ENCODE measurements at places on chromosomes 1 and 21.
A peak's percentile ranks its signal among the peaks of the same experiment; 100 is the strongest.

DNA sequence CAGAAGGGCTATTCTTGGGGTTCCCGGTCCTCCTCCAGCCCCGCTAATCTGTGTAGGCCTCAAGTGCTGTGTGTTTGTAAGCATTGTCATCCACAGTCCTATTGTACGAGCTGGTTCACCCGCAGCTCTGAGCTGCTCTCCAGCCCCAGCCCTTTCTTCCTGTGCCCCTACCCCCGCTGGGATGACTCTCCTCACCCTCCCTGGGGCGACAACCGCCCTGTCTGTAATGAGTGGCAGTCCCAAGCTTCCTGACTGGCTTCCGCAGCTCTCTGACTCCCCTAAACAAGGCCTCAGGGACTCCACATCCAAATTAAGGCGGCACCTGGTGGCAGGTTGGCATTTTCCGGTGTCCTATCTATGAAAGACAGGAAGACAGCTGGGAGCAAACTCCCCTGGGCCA lies 45.8 kb downstream of the TFF3 start:
- DNase-seq = no peak

GRCh38 chr21:24899138-24899537 lies 708.1 kb downstream of the MRPL39 start:
- no peak for DNase-seq

GRCh38 chr1:215054266-215054665 lies 28.3 kb upstream of the KCNK2 start:
- DNase-seq = no peak

DNA sequence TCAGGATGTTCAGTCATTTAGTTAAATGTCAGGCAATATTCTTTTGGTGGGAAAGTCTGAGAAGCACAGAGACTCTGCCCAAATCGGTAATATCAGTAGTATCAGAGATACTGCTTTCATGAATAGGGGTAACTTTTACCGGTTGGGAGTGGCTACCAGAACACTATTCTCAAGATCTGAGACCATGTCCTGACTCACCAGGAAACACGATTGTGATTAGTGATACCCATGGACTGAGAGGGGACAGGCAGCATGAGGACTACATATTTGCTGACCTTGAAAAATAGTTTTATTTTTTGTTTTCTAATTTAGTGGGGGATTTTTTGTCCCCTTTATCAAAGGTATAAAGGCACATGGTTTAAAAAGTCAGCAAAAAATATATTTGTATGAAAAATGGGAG lies 76.0 kb upstream of the NEK2 start:
- DNase-seq = no peak

GRCh38 chr1:235213752-235214151 lies 52.7 kb upstream of the RBM34 start:
- no peak for DNase-seq

DNA sequence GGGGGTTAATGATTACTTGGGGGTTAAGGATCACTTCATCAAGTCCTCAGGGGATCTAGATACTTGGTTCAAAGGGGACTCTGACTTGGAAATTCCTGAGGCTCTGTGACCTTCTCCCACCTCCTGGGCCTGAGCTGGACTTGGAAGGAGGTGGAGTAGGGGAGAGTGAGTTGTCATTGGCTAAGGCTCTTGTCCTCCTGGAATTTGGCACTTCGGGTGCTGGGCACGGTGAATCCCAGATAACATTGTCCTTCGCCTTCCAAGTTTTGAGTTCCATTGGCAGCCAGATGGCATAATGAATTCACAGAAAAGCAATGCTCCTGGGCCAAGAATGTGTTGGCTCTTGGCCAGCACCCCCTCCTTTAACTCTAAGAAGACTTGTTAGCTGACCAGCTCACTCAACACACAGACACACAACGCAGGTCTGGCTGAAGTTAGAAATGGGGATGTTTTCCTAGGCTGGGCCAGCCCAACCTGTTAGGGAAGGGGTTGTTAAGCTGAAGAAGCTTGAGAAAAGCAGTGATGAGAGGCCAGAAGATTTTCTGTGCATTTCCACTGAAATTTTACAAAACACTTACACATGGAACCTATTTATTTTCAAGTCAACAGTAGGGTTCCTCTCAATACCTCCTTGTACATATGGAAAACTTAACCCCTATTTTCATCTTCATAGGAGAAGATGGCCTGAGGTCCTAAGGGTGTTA lies 29.7 kb downstream of the SLC26A9 start:
- DNase-seq = peak; percentile 78

DNA sequence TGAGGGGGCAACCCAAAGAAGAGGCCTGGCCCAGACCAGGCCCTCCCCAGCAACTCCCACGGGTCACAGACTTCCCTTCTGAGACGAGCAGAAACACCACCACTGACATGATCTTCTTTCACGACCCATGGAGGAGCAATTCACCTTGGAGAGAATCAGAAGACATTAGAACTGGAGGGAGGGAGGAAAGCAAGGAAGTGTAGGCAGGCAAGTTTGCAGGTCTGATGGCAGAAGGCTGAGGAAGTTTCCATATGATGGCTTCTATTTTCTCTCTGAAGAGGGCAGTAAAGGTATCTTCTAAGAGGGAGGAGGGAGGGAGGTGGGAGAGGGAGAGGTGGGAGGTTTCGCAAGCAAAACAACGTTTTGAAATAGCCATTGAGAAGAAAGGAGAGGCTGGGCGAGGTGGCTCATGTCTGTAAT lies 1.4 kb upstream of the UBXN10 start:
- DNase-seq = no peak

DNA sequence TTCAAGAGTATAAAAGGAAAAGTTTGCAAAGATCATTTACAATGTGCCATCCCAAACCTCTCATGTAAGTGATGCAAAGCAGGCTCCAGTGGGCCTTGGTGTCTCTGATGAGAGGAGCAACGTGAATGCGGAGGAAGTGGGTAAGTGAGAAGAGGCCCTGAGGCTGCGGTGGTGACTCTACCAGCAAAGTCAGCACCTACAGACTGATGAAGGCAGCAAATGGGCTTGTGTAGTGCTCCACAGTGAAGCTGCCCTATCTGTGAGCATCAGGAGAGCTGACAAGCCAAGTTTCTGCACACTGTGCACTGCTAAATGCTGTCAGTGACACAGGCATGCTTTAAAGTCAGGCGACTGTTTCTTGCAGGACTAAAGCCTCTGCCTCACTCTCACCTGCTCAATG lies 15.6 kb upstream of the RAP1A start:
- DNase-seq = no peak

- no peak for DNase-seq
Measured at GRCh38 chr1:17791055-17791390, 35.9 kb downstream of the ACTL8 start.

DNA sequence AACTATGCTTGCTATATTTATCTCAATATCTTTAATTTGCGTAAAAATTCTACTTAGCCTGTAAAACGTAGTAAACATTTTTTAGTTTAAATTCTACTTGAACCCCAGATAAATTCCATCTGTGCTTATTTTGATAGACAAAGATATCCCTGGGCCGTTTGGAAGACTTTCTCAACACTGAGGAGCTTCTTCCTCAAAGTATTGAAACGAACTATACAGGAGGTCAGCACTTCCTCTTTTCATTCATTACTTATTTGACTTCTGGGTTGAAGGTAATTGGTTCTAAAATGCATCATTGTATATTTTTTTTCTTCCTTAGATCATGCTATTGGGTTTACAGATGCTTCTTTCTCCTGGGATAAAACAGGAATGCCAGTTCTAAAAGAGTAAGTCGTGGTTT lies 74.7 kb downstream of the HSPA13 start:
- no peak for DNase-seq
